ENCODE measurements at places on chromosomes 16 and 17.

GRCh38 chr17:3896968-3897235 is 4.0 kb upstream of the CAMKK1 start:
- no peak for DNase-seq

DNA sequence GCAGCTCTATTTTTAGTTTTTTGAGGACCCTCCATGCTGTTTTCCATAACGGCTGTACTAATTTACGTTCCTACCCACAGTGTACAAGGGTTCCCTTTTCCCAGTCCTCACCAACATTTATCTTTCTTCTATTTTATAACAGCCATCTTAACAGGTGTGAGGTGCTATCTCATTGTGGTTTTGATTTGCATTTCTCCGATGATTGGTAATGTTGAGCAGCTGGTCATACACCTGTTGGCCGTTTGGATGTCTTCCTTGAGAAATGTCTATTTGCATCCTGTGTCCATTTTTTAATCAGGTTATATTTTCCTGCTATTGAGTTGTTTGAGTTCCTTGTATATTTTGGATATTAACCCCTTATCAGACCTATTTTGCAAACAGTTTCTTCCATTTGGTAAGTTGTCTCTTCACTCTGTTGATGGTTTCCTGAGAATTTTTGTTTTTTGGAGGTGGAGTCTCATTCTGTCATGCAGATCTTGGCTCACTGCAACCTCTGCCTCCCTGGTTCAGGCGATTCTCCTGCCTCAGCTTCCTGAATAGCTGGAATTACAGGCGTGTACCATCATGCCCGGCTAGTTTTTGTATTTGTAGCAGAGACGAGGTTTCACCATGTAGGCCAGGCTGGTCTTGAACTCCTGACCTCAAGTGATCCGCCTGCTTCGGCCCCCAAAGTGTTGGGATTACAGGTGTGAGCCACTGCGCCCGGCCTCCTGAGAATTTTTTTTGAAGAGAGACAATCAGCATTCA is 279.6 kb downstream of the SNX29 start:
- no peak for DNase-seq

GRCh38 chr17:61394630-61395408 is 4.8 kb upstream of the TBX2 start:
- no peak for DNase-seq

- DNase-seq = no peak
These were observed 159.2 kb downstream of the XYLT1 start for GRCh38 chr16:17311333-17312093.

DNA sequence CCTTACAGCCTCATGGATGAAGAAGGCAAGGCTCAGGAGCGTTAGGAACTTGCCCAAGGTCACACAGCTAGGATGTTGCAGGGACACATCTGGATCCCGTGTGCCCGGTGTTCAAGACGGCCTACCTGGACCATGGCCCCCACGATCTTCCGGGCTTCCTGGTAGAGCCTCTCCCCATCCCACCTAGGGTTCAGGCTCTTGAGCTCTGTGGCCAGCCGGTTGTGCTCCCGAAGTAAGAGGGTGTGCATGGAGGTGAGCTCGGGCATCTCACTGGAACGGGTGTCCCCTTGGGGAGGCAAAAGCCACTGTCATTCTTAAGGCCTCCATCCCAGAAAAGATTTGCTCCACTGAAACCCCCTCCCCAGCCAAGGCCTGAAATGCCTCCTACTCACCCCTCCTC is 5.3 kb downstream of the MPO start:
- no peak for DNase-seq

DNA sequence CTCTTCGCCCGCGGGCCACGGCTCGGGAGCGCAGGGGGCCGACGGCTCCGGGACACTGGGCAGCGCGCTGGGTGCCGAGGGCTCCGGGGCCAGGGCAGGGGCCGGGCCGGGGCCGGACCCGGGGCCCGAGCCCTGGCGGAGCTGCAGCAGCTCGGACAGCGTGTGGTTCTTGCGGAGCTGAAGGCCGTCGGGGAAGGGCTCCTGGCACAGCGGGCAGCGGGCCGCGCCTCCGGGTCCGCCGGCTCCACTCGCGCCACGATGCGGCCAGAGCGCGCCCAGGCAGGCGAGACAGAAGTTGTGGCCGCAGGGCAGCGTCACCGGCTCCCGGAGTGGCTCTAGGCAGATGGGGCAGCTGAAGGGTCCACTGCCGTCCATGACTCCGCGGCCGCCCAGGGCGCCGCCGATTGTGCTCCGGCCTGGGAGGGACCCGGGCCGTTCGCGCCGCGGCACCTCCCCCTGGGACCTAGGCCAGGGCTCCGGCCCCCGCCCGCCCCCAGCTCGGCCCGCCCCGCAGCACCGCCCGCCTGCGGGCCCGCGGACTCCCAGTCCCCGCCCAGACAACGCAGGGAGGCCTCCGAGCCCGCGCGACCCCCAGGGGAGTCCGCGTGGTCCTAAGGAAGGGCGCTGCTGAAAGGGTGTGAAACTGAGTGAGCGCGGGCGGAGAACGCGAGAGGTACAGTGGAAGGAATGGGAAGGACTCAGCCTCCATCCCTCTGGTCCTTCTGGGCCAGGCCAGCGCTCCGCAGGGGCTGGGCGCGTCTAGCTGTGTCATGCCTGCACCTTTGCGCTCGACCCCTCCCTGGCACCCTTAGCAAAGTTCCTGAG is at the start of gene TRIM47:
TSS of gene TRIM47 (minus strand) at position 408 of the 825 bp plus-strand sequence. CDS start at position 375, 33 bp downstream.
- DNase-seq = no peak

DNA sequence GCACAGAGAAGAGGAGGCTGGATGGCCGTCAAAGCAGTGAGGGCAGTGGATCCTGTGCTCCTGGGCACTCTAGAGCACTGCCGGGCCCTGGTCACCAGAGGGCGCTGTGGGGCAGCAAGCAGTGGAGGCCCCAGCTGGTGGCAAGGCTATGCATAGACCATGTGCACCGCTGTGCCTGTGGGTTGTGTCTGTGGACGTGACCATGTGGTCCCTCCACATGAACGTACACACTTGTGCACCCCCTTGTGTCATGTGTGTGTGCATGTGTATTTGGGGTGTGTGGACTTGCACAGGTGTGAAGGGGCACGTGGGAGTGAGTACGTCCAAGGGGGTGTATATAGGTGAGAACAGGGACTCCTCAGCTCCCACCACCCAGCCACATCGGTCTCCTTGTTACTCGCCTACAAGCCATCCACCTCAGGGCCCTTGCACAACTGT is 4.4 kb upstream of the MAP2K3 start:
- peak; percentile 74 for DNase-seq

- no peak for DNase-seq
These were observed 5.4 kb downstream of the C17orf99 start for GRCh38 chr17:78151514-78152008.

DNA sequence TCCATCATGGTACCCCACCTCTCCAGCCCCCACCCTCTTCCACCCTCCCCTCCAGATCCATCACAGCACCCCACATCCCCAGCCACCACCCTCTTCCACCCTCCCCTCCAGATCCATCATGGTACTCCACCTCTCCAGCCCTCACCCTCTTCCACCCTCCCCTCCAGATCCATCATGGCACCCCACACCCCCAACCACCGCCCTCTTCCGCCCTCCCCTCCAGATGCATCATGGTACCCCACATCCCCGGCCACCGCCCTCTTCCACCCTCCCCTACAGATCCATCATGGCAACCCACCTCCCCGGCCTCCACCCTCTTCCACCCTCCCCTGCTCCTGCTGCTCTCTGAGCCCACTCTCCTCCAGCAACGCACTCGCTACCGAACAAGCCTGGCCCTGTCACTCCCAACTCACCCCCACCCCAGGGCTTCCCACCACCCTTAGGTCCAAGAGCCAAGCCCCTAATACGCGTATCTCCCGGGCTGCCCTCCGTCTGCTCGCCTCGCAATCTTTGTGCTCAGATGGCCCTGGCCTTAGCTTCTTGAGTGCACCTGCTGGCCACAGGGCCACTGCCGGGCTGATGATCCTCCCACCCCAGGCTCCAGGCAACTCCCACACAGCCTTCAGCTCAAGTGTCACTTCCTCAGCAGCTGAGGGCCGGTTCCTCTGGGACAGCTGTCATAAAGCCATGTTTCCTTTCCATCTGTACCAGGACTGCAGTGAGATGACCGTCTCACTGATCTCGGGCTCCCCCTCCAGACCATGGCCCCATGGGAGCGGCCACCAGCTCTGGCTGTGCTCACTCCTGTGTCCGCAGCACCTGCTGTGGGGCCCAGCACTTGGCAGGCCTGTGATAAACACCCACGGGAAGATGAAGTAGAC is 25.5 kb downstream of the KDM8 start:
- DNase-seq = no peak

DNA sequence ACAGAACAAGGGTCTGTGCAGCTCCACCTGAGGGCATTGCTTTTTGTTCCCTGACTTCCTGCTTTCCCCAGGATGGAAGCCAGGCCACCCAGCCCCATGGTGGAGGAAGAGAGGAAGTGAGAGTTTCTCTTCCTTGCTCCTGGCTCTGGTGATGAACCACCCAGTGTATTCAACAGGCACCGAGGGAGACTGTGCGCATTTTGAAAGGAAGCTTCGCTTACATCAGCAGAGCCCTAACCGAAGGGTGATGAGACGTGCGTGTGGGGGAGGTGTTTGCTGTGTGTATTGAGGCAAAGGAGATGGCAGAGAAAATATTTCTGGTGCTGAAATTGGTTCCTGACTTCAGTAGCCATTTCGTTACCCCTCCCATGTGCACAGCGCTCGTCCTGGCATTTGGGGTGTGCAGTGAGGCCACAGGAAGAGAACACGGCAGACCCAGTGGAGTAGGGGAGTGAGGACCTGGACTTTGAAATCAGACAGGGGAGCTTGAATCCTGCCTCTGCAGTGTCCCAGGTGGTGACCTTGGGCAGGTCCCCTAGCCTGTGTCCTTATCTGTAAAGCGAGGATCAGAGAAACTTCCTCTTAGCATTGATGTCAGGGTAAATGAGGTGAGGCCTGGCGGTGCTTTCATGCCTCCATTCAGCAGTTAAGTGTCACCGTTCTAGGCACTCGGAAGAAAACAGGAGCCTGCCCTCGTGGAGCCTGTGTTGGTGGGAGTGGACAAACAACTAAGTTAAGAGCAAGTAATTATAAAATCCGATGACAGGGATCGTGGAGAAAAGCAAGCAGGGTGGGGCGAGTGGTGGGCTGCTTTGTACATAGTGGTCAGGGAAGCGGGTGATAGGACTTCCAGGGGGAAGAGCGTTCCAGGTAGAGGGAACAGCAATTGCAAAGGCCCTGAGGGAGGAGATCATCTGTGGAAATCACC is 7.4 kb downstream of the CMIP start:
- no peak for DNase-seq

DNA sequence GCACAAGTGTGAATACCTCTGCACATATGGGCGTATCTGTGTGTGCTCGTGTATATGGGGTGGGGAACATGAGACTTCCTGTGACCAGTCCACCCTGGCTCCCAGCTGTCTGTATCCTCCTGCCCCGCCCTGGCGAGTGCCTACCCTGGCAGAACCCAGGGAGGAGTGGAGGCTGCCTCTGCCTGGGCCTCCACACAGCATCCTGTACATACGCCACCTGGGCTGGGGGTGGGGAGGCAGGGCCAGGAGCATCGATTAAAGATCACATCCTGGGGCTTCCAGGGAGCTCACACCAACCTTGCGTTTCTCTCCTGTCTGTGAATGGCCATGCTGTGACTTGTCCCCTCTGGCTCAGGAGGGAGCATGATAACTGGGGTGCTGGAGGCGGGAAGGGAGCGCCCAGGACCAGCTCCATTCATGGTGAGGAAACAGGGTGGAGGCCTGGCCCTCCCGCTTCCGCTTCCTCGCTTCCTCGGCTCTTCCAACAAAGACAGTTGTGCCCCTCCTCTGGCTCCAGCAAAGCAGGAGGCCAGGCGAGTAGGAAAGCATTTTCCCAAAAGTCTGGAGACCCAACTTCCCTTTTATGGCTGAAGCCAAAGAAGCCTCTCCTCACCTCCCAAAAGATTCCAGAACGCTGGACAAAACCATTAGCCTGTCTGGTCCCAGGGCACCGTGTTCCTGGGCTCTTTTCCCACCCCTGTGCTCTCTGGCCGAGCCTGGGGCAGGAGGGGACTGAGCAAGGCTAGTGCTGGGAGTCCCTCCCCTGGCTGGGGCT is 22.9 kb downstream of the ADAM11 start:
- no peak for DNase-seq

- DNase-seq = no peak
These were observed 75.1 kb downstream of the METRNL start for GRCh38 chr17:83154311-83155127.

DNA sequence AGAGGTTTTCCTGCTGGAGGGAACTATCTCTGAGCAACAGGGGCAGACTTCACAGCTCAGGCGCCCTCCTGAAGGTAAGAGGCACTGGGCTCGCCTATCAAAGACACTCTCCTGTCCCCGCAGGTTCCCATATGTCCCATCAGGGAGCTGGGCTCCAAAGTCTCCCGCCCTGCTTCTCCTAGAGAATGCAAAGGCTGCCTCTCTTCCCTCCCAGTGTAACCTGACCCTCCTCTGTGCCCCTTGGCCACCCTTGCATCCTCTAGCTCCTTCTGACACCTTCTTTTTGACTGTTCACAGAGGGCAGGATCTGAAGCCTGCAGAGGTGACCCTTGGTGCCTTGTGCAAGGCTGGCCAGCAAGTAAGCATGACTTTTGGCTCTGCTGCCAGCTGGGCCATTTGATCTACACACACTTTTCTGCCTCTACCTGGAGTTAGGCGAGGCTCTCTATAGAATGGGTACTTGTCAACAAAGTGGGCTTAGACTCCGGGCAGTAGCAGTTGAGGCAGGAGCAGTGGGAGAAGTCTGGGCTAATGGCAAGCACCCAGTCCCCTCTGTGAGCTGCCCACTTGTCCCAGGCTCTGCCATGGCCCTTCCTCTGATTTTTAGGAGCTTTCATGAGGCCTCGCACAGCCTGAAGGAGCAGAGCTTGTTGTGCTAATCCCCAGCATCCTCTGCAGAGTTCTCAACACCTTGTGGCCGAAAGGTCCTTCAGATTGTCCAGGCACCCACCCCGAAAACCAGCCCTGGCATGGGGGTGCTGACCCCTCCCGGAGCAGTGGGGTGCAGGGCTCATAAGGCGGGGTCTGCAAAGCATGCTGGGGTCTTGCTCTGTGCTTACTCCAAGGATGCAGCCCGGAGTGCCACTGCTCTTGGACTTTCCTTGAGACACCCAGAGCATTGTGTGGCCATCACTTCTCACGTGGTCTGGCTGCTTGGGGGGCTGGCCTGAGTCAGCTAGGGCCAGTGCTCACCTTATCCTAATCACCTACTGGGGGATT is 122.9 kb downstream of the METRNL start:
- DNase-seq = no peak

DNA sequence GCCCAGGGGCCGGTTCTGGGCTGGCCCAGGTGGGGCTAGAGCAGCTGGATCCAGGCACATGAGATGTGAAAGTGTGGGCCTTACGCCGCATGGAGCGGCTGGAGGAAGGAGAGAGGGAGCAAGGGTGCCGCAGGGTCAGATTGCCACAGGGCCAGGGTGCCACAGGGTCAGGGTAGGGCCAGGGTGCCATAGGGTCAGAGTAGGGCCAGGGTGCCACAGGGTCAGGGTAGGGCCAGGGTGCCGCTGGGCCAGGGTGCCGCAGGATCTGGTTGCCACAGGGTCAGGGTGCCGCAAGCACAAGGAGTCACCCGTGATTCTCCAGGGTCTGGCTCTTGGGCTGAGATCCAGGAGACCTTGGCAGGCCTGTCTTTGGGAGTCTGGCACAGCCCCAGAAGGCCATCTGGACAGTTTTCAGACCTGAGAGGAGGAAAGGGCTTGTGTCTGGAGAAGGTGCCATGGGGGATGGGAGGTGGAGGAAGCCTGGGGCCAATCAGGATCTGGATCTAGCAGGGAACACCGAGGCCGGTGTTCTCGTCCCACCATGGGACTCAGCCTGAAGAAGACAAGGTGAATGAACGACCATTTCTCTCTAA is 13.1 kb upstream of the LASP1NB start:
- DNase-seq = no peak

Measured in activated CD8-positive, alpha-beta memory T cell treated with anti-CD3 and anti-CD28 coated beads for 1 hour (primary cell).